ENCODE measurements at places on chromosomes 11 and 22.

GRCh38 chr11:83112886-83113285 is 41.2 kb upstream of the RAB30 start:
- DNase-seq, result no peak

- no peak for DNase-seq
These were observed 715.1 kb upstream of the API5 start for GRCh38 chr11:42596576-42597145.

DNA sequence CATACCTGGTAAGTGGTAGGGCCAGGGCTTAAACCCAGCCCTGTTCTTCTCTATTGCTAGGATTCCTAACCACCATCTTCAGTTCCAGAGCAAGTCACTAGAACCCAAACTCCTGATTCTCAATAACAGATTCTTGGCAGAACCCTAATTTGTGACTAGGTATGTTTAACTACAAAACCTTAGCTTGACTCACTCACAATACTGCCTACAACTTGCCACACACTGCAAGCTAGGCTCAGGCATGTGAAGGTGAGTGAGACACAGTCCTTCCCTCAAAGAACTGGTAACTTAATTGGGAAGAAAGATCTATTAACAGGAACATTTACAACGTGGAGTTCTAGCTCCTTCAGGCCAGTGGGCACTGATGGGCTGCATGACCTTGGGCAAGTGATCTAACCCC is 14.5 kb upstream of the AMOTL1 start:
- DNase-seq, result no peak

DNA sequence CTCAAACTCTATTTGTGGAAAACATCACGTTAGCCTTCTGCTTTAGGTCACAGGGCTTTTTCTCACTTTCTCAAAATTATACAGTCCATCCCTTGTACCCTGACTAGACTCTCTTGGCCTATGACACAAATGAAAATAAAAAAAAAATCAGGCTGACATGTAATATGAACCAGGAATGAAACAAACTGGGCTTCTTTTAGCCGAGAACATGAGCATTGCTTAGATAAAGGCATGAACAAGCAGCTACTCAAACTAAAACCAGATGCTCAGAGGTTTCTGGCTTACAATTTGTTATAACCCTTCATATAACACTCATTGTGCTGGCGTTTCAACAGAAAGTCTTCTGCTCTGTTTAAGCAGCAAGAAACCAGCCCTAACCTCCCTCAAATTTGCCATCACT is 265.5 kb upstream of the NARS2 start:
- no peak for DNase-seq

DNA sequence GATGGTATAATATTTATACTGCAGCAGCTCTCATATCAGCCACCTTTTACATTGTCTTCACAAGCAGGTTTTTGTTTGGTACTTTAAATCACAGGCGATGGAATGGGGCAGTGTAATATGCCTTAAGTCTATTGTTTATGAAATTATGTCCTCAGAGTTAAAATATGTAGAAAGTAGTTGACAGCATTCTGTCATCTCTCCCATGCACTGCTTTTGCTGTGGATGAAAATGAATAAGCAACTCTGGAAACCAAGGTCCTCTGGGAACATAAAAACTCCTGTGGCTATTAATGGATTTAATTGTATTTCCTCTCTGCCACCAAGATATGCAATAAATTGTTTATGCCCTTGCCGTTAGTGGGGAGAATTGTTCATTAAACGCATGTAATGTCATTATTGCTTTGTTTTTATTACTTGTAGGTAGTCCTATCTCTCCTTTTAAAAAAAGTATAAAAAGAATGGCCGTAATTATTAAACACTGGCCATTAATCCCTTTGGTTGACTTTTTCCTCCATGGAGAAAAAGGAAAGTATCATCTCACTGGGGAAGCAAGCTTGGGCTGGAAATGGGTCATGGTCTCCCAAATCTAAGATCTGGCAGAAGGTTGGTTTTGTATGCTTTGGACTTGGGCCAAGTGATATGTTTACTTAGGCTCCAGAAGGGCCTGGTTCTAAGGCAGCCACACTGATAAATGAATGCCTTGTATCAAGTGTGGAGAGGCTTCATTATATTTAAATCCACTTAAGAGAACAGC is 13.1 kb downstream of the PACS1 start:
- no peak for DNase-seq

- peak; percentile 64 for DNase-seq
These were observed 11.0 kb upstream of the SLC5A4 start for GRCh38 chr22:32265882-32266767.

GRCh38 chr11:12091956-12092558 is 18.3 kb upstream of the MICAL2 start:
- no peak for DNase-seq

GRCh38 chr11:78492973-78493372 is 75.4 kb upstream of the GAB2 start:
- DNase-seq, result no peak

- DNase-seq, result no peak
These were observed 79.3 kb downstream of the CTTN start for GRCh38 chr11:70477609-70478008.

DNA sequence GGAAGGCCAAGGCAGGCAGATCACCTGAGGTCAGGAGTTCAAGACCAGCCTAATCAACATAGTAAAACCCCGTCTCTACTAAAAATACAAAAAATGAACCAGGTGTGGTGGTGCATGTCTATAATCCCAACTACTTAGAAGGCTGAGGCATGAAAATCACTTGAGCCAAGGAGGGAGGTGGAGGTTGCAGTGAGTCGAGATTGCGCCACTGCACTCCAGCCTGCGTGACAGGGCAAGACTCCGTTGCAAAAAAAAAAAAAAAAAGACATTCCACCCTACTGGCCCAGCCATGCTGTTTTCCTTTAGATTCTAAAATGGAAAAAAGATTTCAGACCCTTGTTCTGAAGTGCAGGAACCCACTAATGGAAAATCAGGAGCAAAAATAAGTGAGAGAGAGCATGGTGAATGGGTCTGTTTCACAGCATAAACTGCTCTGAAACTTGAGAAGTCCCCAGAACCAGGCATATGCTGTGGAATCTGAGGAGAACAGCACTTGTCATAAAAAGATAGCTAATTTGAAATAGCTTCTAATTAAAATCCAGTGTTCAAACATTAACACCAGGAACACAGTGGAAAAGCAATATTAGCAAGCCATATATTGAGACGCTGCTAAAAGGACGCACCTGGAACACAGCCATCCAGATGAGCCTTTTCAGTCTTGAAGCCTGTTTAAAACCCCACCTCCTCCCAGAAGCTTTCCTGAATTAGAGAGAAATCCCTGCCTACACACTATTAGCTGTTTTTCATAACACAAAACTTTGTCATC is 66.3 kb upstream of the CHRM4 start:
- no peak for DNase-seq

- DNase-seq, result no peak
These were observed 170.1 kb downstream of the CRYBB2 start for GRCh38 chr22:25389541-25389919.

DNA sequence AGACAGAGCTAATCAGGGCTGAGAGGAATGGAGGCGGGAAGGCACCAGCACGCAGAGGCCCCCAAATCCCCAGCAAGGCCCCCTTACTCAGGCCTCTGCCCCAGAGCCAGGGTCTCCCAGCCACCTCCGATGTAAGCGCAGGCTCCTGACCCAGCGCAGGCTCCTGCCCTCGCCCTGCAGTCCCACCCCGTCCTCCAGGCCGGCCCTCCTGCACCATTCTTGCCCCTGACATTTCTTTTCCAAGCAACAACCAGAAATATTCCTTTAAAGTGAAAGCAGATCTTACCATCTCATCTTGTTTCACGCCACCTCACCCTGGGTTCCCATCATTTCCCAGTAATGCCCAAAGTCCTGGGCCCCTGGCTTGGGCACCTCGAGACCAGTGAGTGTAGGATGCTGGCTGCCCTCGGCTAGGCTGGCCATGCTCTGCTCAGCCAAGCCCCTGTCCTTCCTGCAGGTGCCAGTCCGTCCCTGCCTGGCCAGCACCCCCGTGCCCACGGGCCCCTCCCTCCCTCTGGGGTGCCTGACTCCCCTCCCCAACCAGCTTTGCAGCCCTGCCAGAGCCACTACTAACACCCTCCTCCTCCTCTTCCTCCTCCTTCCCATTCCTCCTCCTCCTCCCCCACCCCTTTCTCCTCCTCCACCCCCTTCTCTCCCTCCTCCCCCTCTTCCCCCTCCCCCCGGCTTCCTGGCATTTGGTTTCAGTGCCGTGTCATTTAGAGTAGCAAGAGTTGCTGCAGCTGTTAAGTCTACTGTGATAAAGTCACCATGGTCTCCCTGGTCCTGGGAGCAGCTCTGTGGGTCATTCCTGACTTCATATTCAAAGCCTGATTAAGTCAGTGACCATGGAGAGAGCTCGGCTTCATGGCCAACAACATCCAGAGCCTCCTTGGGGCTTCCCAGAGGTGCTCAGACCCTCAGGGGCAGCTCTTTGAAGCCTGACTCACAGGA is 78.7 kb downstream of the PIWIL3 start:
- no peak for DNase-seq

DNA sequence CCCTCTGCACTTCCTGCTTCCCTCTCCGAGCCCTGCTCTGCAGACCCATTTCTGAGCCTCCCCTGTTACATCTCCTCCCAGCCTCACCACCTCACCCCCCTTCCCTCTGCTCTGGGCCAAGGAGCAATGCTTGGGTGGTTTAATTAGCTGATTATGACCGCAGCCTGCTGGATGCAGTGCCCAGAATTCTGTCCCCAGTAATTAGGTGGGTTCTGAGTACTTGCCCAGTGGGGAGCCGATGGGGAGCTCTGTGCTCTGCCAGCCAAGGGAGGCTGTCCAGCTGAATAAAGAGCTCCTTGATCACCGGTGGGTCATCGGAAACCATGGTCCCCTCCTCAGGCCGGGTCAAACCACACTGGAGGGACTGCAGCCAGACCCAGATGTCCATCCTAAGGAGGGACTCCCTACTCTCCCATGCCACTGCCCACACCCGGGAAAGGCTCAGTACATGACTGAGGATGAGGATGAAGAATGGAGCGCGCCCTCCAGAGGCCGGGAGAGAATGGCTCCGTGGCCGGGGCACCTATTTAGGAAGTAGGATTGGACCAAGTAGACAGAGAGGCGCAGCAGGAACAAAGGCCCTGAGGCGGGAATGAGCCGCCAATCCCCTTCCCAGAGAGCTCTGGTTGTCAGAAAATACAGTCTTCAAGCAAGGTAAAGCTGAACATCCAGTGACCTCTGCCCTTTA is 9.1 kb downstream of the ARRB1 start:
- DNase-seq, result no peak

GRCh38 chr11:41879214-41879613 is 419.8 kb upstream of the LRRC4C start:
- DNase-seq, result no peak

DNA sequence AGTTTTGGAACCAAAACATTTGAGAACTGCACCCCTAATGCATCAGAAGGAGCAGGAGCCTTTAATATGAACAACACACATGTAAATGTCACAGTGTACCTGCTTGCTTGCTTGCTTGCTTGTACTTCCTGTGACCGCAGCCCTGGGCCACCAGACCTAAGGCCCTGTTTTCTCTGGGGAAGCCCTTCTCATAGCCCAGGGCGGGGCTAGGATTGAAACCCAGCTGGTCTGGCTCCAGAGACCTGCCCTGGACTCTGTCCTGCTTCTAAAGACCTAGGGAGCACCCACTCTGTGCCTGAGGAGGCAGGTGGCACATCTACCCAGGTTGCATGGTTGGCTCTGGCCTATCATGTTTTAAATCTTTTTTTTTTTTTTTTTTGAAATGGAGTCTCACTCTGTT is 7.6 kb upstream of the MCM5 start:
- DNase-seq, result no peak

DNA sequence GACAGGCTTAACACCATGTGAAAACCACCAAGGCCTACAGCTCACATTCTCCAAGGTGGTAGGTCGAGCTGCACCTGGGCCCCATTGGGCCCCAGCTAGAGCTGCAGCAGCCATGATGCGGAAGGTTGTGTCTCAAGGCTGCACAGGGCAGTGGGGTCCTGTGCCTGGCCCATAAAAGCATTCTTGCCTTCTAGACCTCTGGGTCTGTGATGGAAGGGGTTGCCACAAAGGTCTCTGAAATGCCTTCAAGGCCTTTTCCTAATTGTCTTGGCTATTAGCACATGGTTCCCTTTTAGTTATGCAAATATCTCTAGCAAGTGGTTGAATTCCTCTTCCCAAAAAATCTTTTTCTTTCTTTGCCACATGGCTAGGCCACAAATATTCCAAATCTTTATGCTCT is 52.5 kb upstream of the C11orf58 start:
- DNase-seq, result no peak

- no peak for DNase-seq
These were observed 3.8 kb upstream of the MPPED1 start for GRCh38 chr22:43408009-43408408.

DNA sequence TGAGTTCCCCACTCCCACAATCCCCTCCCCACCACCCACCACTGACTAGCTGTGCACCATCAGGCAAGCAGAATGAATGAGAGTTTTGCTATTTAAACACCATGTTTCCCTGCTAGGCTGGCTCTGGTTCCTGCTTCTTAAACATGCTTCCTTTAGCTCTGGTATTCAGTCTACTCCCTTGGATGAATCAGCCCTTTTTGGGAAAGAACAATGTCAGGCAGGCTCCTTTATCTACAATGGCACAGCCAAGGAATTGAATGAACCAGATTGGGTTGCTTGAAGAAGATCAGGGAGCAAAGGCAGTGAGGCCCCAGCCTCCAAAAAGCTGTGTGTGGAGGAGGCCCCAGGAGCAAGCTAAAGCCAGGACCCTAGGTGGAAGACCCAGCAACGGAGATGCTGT is 92.9 kb upstream of the ISX start:
- DNase-seq, result no peak

- no peak for DNase-seq
These were observed 27.0 kb downstream of the KCNJ1 start for GRCh38 chr11:128840137-128840536.

GRCh38 chr11:111512296-111513239 is at the start of gene BTG4:
BTG4 (minus strand) TSS chr11:111512386; CDS start chr11:111498776, 13,610 bp downstream.
- no peak for DNase-seq

GRCh38 chr11:117966908-117967307 is 19.3 kb upstream of the IL10RA start:
- DNase-seq, result no peak

DNA sequence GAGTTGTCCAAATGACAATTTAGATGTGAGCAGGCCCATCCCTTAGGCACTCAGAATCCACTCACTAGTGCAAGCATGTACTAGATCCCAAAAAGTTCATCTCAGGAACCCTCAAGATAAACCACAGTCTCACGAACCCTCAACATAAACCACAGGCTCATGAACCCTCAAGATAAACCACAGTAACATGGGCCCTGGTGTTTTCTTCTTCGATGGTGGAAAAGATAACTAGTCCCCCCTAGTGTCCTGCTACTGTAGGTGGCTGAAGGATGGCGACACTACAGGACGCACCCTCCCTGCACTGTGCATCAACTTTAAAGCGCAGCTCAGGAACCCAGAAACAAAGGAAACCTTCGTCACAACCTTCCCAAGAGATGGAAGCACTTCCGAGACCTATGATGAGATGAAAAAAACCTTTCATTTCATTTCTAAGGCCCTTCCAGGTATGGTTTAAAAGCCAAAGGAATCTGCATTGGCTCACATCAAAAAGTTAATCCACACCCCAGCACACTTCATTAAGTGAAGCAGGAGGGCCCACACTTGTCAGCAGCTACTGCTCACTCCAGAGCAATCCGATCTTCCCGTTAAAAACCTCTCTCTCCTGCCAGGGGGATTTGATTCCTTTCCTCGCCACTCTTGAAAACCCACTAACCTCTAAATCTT is 2.4 kb downstream of the LARGE1 start:
- no peak for DNase-seq
